ENCODE measurements at places on chromosomes 16 and 17. TPM values are rescaled to one million over a fixed set of nuclear protein-coding genes. Genes with fewer than 3 reads are reported as not detected.

ABCC11 gene
- 0.30 TPM for total RNA-seq

CDH16 gene
- total RNA-seq, result not detected

SOX15 gene
- total RNA-seq, result 0.26 TPM

VWA3A gene
- 0.03 TPM for total RNA-seq

KCNAB3 gene
- total RNA-seq, result 0.33 TPM

PRPSAP1 gene
- 48.9 TPM for total RNA-seq

KRTAP9-4 gene
- not detected for total RNA-seq

KRT27 gene
- total RNA-seq, result not detected

MKS1 gene
- 8.6 TPM for total RNA-seq

SLC47A1 gene
- 3.5 TPM for total RNA-seq

TSPAN10 gene
- 3.6 TPM for total RNA-seq

CETP gene
- total RNA-seq, result 0.17 TPM

SEZ6L2 gene
- 65.5 TPM for total RNA-seq

KRT39 gene
- total RNA-seq, result not detected

LLGL2 gene
- total RNA-seq, result 0.46 TPM

GP1BA gene
- not detected for total RNA-seq
